ENCODE measurements at places on chromosomes 5 and 9. TPM values are rescaled to one million over a fixed set of nuclear protein-coding genes. Genes with fewer than 3 reads are reported as not detected.

Gene PTGDS
- 4.6 TPM for polyA plus RNA-seq

Gene LCN15
- polyA plus RNA-seq, result 14.0 TPM

DNA sequence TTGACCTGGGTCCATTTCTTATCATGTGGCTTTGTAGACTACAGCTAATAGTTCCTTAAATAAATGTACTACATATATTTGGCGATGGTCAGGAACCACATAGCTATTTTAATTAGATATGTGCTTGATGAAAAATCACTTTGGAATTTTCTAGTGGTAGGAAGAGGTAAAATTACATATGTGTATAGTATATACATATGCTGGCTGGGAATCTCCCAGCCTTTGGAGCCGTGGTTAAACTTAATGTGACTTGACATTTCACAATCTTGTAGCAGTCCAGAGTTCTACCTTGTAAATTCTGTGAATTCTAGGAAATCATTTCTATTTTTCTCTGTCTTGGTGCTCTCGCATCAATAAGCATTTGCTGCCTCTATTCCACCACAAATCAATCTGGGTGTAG is 565.0 kb downstream of the DMRTA1 start:
- DNase-seq, result no peak

DNA sequence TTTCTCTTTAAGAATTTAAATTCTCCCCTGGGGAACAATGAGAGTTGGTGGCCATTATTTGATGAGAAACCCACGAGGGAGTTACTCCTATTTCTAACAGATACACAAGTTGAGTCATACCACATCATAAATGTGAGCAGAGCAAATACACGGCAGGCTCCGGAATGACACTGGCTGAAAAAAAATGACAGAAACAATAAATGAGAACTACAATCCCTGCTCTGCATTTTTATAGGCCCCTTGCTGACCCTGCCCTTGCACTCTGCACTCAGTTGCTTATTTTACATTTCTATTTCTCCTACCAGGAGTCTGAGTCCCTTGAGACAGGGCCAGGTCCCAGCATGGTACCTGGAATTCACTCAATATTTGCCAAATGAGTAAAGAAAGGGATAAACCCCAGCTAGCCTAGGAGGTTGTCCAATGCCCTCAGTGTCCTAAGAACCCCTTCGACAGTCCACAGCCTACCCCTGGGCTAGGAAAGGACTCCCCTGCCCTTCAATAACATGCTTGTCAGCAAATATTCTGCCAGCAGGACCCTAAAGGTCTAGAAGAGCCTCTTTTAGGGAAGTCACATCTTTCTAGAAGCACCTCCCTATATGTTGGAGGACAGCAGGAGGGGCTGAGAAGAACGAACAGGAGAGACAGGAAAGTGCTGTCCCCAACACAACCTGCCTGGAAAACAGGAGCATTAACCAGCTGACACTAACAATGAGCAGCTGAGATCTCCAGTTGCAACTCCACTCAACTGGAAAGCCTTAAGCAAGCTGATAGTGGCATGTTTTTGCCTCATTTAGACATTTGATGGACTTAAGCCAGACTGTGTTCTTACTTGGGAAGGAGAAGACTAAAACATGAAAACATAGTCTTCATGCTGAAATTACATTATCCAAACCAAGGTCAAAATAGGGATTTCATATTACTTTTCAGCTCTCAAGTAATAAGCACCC is 191.2 kb downstream of the ACTL7B start:
- DNase-seq, result peak; percentile 37

GRCh38 chr9:7287986-7288385 is 511.6 kb downstream of the DMAC1 start:
- DNase-seq, result no peak

DNA sequence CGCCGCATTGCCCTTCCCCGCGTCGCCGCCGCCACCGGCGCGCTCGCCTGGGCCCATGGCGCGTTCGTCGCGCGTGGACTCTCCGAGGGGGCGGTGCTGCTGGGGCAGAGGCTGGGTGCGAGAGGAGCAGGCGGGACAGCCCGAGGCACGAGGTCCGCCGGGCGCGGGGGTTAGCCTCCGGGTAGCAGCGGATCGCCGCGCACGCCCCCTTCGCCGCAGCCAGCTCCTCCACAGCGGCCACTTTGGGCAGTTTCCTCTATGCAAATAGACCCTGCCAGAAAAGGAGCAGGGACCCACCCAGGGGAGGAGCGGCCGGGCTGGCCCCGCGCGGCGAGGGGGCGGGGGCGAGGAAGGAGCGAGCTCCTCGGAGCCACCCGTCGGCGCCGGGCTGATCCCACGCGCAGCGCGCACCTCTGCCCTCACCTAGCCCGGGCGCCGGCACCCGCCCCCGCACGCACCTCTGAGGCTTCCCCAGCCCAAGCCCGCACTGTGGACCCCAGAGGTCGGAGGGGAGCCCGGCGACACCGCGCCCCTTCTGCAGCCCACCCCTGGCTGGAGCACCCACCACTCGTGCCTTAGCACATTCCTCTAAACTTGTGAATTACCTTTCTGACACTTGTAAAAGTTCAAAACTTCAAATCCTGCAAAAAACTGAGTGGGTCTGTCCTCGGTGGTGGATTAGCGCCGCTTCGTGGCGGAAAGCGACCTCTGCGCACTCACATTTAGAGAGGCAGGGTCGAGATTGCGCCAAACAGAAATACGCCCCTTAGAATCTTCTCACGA is at the start of gene COL23A1:
Gene COL23A1 (minus strand): TSS at position 253 of the 783 bp plus-strand sequence.
- DNase-seq, result peak; percentile 26

- no peak for DNase-seq
Measured at GRCh38 chr5:121746763-121747162, 104.9 kb upstream of the FTMT start.

- DNase-seq, result no peak
Measured at GRCh38 chr9:121645003-121645402, 6.4 kb upstream of the DAB2IP start.

DNA sequence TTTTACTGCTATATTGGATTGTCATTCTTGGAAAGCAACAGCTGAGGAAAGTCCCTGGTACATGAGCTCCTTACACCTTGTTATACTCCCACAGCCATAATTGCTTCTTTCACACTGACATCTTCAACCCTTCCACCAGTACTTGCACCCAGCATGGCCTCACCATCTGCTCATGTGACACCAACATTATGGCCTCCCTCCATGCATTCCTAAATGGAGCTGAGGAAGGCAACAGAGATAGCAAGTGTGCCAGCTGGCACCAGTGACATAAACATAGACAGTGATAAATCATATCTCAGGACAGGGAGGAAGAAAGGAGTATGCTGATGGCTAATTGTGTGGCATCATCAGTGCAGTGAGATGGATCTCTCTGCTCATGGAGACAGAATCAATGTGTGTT is 119.5 kb downstream of the BAAT start:
- no peak for DNase-seq

- no peak for DNase-seq
Measured at GRCh38 chr5:5218396-5218795, 78.3 kb downstream of the ADAMTS16 start.

Gene SLC36A3
- not detected for polyA plus RNA-seq

DNA sequence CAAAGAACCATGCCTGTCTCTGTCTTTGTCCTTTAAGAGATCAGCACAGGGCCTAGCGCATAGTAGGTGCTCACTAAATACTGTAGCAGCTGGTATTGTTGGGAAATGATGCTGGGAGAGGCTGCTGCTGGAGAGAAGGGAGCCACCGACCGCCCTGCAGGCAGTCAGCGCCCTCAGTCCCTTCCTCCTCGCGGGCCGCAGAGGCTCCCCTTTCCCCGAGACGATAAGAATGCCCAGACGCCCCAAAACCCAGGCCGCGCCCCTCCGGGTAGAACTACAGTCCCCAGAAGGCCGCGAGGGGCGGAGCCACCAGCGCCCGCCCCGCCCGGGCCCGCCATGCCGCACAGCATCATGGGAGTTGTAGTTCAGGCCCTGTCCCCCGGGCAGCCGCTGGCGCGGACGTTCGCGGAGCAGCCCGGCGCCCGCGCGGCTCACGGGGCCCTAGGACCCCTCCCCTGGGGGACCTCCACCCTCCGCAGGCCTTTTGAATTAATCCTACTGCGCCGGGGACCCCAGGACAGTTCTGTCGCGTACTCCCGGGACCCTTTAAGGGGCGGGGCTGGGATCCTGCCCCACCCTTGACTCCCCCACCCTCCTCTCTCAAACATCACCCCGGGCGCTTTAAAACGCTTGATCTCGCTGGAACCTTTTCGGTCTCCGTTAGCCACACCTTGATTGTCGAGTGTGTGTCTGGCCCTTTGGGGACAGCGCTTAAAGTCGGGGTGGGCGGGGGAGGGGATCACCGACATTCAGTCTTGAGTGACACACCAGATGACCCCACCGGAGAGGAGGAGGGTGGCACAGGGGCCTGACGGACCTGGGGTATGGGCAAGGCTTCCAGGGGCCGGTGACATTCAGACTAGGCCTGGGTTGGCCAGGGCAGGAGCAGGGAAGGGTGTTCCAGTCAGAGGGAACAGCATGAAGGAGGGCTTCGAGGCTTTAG is 24.8 kb upstream of the IER5L start:
- DNase-seq, result peak; percentile 60

DNA sequence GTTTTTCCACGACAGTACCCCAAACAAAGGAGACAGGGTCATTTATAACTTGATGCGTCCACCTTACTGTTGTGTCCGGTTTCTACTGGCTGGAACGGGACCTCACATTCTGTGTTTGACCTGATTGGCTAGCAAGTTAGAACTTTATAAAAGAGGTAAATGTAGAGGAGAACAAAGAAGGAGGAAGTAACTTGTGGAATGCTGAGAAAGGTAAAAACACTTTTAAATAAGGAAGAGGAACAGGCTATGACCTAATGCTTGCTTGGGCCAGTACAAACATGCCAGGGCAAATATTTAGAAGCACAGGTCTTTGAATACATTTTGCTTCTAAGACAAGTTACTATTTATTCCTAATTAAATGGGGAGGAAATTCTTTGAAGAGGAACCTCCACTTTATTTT is 251.6 kb downstream of the KIAA0825 start:
- no peak for DNase-seq

Gene SLC6A18
- polyA plus RNA-seq, result 0.03 TPM

Gene PCDHGC3
- 30.4 TPM for polyA plus RNA-seq

Gene GMCL2
- 0.01 TPM for polyA plus RNA-seq

DNA sequence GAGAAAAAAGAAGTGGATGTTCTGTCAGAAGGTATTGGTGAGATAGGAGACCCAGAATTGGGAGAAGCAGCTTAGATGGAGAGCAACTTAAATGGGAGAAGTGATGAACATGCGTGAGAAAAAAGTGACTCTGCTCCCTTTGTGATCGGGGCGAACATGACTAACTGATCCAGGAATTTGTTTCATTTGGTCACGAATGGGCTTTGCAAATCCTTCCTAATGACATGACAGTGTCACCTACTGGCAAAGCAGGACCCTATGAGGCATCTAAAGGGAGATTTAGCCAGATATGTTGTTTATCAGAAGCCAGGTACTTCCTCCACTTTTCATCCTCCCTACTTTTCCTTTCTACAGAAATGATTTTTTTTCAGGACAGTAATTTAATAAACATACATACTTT is 787.4 kb upstream of the RGMB start:
- DNase-seq, result no peak

Gene EFNA5
- polyA plus RNA-seq, result 6.1 TPM

DNA sequence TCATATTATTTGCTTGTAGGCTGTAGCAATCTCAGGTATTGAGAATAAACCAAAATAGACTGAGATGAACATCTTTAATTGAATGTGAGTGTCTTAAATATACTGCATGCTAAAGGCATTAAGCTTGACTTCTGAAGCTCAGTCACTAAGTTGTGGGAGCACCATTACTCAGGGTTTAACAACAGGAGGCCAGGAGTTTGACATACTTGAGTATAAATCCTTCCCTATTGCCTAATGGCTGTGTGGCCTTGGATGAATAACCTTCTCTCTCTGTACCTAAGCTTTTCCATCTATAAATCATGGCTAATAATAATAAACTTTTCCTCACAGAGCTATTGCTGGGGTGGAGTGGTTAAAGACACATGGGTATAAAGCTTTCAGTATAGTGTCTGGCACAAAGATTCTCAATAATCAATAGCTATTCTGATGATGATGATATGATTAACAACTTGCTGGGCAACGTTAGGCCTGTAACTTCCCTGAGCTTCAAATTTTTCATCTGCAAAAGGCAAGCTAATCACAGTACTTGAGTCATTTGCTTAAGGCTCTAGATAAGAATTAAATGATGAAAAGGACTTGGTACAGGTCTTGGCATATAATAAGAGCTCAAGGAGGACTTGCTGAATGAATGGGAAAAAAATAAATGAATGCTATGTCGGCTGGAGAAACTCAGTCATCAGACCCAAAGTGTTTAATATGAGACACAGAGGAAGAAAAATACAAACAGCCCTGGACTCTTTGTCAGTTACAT is 174.0 kb upstream of the IL12B start:
- DNase-seq, result no peak

- DNase-seq, result no peak
Measured at GRCh38 chr5:88787856-88788255, 95.1 kb downstream of the MEF2C start.

GRCh38 chr9:96603305-96604003 is 16.2 kb downstream of the CDC14B start:
- DNase-seq, result no peak

DNA sequence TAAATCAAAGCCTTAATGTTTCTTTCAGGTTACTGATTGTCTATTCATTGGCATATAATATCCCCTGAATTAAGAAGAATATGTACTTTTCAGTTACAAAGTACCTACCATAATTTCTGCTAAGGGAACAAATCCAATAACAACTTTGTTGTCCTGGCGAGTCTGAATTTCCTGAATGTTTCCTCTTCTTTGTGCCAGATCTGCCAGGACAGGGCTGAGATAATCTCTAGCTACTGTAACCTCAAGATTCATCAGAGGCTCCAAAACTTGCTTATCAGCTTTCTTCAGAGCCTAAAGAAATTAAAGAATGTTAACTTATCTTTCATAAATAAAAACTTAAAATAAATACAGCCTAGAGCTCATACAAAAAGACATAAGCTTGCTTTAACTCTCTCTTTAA is 37.2 kb downstream of the HEXB start:
- no peak for DNase-seq

Measured in large intestine (tissue), 12 donors.